ENCODE measurements at places on chromosomes 12 and 14. TPM values are rescaled to one million over a fixed set of nuclear protein-coding genes. Genes with fewer than 3 reads are reported as not detected.

MMP19 gene
- 0.31 TPM for total RNA-seq

GRCh38 chr12:971991-972390 is 19.0 kb upstream of the ERC1 start:
- DNase-seq: no peak

- no peak for DNase-seq
These were observed 43.9 kb downstream of the DCAF4 start for GRCh38 chr14:72970058-72970630.

SCAF11 gene
- total RNA-seq: 95.0 TPM

DNA sequence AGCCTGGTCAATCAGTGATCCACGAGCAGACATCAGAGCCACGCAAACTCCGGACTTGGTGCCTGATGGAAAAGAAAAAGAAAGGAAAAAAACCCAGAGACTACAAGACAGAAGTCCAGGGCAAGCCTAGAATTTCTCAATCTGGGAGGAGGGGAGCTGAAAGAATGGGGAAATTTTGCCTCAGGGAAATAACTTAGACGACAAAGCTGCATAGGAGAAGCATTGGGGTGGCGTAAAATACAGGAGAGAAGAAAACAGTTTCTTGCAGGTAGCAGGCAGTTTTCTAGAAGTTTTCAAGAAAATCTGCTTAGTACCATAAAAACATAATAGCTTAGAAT is 2.6 kb upstream of the SLC11A2 start:
- no peak for DNase-seq

Measured in endothelial cell of umbilical vein (primary cell).